Endothelial cell of umbilical vein (primary cell): ENCODE measurements at places on chromosomes 5 and 9. TPM values are rescaled to one million over a fixed set of nuclear protein-coding genes. Genes with fewer than 3 reads are reported as not detected.
A peak's percentile ranks its signal among the peaks of the same experiment; 100 is the strongest.

Gene RXFP3
- not detected in 2 replicates for total RNA-seq

GRCh38 chr5:14226992-14227391, 83.8 kb downstream of the TRIO start:
- H3K4me3 ChIP-seq = no peak overlapping the region
- H3K27ac ChIP-seq = peak overlapping the region; percentile 54
- peak; percentile 55 for DNase-seq
- H3K36me3 ChIP-seq = no peaks in the 10 kb centered on the region

GRCh38 chr5:144308906-144309670, 138.4 kb downstream of the KCTD16 start:
- H3K27me3 ChIP-seq = no peaks in the 10 kb centered on the region
- H3K27ac ChIP-seq = no peak overlapping the region
- no peak for DNase-seq

DNA sequence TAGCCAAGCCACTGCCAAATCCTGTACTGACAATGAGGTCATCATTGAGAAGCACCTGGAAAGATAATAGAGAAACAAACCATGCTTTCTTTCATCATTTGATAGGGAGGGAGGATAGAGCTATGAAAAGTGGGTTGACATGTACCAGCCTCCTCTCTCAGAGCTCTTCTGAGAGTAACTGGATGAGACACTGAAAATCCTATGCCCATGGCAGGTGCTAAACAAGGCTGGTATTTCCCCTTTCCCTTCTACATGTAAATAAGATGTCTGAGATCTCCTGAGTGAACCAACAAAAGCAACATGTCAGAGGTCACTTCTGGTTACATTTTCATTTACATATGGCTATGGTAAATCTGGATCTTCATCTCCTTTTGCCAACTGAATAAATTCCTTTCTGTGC, 45.3 kb upstream of the TRAF1 start:
- no peak overlapping the region for H3K27ac ChIP-seq
- no peak for DNase-seq
- H3K4me3 ChIP-seq = no peak overlapping the region

Gene KIF24
- total RNA-seq = 4.5 and 4.8 TPM in 2 replicates

- no peaks in the 10 kb centered on the region for H3K36me3 ChIP-seq
- peaks cover 15% of the 10 kb centered on the region for H3K4me1 ChIP-seq
- peak overlapping the region; percentile 83 for H3K4me3 ChIP-seq
- H3K27me3 ChIP-seq = peaks cover 17% of the 10 kb centered on the region
- H3K27ac ChIP-seq = no peak overlapping the region
These were observed 813 bp upstream of the AGTPBP1 start for GRCh38 chr9:85742597-85742936.

DNA sequence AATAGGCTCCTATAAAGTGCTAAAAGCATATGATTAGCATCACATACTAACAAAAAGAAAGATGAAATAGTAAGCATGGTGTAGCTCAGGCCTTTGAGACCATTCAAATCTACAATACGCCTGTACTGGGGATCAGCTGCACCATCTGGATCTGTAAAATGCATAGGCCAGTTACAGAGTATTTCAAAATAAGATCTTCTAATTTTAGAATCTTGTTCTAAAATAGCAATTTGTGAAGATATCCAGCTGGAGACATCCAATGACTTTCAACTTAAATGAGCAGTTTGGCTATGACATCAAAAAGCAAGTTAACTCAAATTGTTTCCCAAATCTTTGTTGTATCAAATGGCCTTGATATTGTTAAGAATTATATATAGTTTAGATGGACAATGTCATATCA, 386.3 kb downstream of the MRPS30 start:
- DNase-seq = no peak
- H3K4me1 ChIP-seq = no peaks in the 10 kb centered on the region
- H3K27me3 ChIP-seq = no peaks in the 10 kb centered on the region
- no peaks in the 10 kb centered on the region for H3K36me3 ChIP-seq

Gene RNF180
- 3.4 and 5.6 TPM in 2 replicates for total RNA-seq

DNA sequence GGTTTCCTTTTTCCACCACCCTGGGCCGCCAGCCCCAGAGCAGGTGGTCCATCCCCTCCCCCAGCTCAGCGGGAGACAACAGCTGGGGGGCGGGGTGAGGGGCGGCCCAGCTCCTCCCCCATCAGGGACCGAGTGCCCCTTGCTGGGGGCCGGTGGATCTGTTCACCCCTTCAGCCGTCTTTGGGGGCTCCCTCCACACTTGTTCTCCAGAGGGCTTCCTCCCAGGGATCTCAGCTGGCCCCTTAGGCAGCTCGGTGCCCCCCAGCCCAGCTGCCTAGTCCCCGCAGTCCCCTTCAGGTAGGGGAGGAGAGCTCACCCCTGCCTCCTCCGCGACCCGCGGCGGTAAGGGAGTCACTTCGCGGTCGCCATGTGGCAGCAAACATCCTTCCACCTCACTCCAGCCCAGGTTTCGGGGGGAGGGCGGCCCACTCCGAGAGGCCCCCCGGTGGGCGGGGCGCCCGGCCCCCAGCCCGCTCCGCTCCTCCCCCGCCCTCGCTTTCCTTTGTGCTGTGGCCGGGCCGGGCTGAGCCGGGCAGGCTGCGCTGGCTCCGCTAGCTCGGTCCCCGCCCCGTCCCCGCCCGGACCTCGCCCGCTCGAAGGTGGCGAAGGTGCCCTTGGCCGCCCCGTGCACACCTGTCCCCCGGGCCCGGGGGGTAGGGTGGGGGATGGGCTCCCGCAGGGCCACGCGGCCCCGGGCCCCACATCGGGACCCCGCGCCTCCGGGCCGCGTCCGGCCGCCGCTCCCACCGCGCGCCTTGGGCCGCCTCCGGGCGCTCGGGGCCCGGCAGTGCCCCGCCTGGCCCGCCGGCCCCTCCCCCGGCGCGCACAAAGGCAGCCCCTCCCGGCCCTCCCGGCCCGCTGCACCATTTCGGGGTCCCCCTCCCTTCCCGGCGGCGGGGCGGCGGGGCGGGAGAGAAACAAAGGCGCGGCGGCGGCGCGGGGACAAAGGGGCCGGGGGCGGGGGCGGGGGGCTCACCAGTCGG, 683 bp downstream of the DBN1 start:
- H3K4me3 ChIP-seq = peak overlapping the region; percentile 58
- peak overlapping the region; percentile 42 for H3K27ac ChIP-seq
- peak; percentile 54 for DNase-seq
- peaks cover 31% of the 10 kb centered on the region for H3K4me1 ChIP-seq
- H3K27me3 ChIP-seq = no peaks in the 10 kb centered on the region

DNA sequence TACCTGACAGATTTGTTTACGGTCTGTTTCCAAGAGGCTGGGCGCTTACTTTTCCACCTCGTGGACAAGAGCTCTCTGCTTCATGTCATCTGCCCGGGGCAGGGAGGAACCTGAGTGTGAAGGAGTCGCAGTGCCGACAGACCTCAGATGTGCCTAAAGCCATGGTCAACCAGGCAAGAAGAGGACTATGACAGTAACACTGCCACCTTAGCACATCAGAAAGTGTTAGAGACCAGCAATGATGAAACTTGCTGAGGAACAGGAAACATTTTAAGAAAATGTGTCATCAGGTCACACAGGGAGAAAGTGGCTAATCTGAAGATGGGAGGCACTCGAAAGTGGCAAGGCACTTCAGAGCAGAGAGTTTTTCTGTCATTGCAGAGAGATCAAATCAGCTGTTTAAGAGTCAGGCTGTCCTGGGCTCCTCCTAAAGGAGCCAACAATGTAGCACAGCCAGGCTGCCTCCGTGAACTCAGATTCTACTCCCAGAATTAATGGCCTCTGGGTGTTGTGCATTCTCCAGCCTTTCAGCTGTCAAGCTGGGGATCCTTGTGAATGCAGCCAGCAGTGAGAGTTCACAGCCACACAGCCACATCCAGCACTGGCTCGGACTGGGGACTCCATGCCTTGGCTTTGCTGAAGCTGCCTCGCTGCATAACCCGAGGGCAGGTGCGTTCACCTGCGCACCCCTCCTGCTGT, 94.6 kb downstream of the RAPGEF1 start:
- H3K27ac ChIP-seq = no peak overlapping the region
- H3K36me3 ChIP-seq = no peaks in the 10 kb centered on the region
- H3K4me1 ChIP-seq = peaks cover 3% of the 10 kb centered on the region
- DNase-seq = no peak

- no peak overlapping the region for H3K4me3 ChIP-seq
- no peaks in the 10 kb centered on the region for H3K27me3 ChIP-seq
- no peaks in the 10 kb centered on the region for H3K36me3 ChIP-seq
- H3K4me1 ChIP-seq = no peaks in the 10 kb centered on the region
- no peak for DNase-seq
These were observed 459.9 kb upstream of the NMUR2 start for GRCh38 chr5:152864991-152865390.

DNA sequence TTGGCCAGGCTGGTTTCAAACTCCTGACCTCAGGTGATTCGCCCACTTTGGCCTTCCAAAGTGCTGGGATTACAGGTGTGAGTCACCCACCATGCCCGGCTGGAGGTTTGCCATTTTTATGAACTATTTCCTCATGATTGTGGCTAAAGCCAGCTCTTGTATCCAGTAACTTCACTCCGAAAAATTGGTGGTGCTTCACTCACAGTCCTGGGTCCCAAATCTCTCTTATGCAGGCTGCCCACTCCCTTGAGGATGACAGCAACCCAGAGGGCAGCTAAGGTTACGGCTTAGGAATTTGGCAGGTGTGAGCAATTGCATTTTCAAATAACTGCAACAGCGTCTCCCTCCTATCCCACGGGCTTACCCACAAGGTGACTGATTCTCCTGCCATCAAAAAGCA, 23.4 kb upstream of the FUBP3 start:
- DNase-seq = no peak
- no peak overlapping the region for H3K27ac ChIP-seq
- peaks cover 3% of the 10 kb centered on the region for H3K27me3 ChIP-seq
- H3K4me1 ChIP-seq = no peaks in the 10 kb centered on the region
- no peaks in the 10 kb centered on the region for H3K36me3 ChIP-seq

DNA sequence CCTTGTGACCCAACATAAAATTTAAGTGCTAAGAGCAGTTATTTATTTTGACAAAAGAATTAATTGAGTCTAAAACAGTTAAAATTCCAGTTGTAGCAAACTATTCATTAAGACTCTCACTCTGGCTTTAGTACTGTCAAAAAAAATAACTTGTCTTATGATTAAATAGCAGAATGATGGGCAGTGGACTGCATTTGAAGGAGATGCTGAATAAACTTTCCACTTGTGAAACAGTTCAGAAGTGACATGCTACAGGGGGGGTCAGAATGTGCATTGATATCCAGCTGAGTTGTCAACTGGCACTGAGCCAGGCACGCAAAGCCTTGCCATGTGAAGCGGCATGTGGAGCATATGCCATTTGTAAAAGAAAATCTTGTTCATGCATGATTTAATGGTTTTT, 76.0 kb downstream of the FCHO2 start:
- H3K27ac ChIP-seq = no peak overlapping the region
- H3K4me3 ChIP-seq = no peak overlapping the region
- H3K27me3 ChIP-seq = no peaks in the 10 kb centered on the region
- no peaks in the 10 kb centered on the region for H3K36me3 ChIP-seq
- DNase-seq = peak; percentile 54

- H3K36me3 ChIP-seq = no peaks in the 10 kb centered on the region
- DNase-seq = no peak
- peaks cover 29% of the 10 kb centered on the region for H3K27me3 ChIP-seq
These were observed 70.5 kb downstream of the GTF3C4 start for GRCh38 chr9:132740526-132741309.

Gene LCN15
- not detected in 2 replicates for total RNA-seq

Gene PRR7
- total RNA-seq = 5.7 and 6.5 TPM in 2 replicates
